ENCODE measurements at places on chromosomes 5 and 9.

DNA sequence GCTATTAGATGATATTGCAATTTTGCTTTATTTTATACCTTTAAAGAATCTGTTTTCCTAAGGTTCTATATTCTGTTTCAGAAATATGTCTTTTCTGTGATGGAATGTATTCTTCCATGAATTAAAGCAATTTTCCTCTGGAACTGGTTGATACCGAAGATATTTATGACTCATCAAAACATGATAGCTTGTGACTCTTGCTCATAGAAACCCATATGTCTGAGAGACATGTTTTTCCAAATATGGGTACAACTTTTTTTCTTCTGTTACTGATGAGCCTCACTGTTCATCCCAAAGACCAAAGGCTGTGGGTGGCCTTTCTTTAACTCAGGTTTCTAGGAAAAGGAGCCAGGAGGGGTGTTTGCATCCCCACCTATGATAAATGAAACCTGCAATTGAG lies 126.1 kb upstream of the PAPPA start:
- DNase-seq: no peak

- DNase-seq: no peak
These were observed 111.5 kb downstream of the HTR4 start for GRCh38 chr5:148542812-148543211.

- DNase-seq: no peak
These were observed 55.8 kb downstream of the NFIB start for GRCh38 chr9:14258156-14258555.

DNA sequence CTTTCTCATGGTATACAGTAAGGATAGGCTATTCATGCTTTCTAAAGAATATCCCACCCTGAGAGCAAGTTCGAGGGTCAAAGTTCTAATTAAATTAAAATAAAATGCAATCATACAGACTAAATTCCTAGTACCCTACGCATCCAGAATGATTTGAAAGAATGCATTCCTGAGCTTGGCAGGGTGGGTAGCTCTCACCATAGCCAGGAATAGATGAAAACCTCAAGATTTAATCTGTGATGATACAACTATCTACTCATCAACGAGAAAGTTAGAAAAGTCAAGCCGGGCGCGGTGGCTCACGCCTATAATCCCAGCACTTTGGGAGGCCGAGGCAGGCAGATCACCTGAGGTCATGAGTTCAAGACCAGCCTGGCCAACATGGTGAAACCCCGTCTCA lies 32.3 kb downstream of the SERINC5 start:
- DNase-seq: no peak

GRCh38 chr5:103539376-103540330 lies 22.9 kb downstream of the NUDT12 start:
- no peak for DNase-seq

- DNase-seq: no peak
These were observed 62.0 kb upstream of the UNC5A start for GRCh38 chr5:176748073-176748966.

DNA sequence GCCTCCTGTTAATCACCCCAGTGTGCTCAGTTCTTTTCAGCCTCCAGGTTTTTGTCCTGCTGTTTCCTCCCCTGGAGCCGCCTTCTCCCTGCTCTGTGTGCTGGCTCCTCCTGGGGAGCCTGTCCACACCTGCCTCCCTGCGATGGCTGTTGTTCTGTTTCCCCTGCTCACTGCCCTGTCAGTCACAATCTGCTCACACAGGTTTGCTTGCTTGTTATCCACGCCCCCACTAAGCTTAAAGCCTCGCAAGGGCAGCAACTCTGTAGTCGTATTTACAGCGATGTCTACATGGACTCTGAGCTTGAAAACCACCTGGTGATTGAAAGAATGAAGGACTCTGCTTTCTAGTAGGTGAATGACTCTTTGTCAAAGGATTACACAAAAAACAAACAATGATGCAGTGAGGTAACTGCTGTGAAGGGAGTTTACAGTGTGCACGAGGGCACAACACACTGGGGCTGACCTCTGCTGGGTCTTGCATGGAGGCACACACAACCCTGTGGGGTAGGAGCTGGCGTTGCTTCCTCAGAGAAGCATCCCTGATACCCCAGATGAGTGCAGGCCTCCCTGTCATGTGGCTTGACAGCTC lies 39.6 kb upstream of the TEX48 start:
- no peak for DNase-seq

DNA sequence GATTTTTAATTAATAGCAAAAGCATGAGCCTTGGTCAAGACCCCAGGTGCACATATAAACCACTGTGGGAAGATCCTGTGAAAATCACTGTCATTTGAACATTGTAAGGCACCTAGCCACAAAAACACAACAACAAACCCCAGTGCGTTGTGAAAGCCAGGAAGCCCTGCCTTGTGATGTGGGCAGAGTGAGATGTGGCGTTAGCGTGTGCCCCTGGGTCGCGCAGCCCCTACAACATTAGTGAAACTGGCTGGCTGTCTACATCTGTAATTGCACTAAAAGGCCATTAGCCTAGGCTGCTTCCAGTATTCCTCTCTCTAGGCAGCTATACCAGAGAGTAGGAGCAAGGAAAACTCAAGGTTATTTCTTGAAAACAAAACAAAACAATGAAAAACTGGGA lies 21.1 kb upstream of the PDZD2 start:
- no peak for DNase-seq

DNA sequence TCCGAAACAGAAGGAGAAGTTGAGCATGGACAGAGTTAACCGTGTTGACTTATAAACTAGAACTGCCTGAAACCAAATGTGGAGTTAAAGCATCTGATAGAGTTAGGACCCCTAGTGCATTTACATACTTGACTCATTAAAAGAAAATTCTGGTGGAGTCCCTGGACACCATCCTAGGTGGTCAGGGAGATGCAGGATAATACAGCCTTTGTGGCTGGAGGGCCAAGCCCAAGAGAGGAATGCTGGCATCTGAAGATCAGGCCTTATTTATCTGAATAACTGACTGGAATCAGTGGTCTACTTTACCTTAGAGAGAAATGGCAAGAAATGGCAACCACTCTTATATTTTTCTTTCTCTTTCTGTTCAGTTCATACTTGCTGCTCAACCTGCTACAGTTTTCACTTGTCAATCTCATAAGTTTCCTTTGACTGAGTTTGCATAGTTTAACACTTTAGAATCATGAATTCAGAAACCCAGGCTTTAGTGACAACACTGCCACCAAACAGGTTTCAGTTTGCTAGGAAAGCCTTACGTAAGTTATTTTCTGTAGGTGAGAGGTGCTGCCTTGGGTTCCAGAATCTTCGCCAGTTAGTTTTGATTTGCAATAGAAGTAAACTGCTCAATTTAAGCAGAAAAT lies 10.2 kb downstream of the CMYA5 start:
- DNase-seq: no peak

All from stimulated activated CD4-positive, alpha-beta T cell treated with anti-CD3 and anti-CD28 coated beads, TNF-alpha, amount 100 ng/mL, for 24 hours (primary cell).